ENCODE measurements at places on chromosomes 5 and 9.

DNA sequence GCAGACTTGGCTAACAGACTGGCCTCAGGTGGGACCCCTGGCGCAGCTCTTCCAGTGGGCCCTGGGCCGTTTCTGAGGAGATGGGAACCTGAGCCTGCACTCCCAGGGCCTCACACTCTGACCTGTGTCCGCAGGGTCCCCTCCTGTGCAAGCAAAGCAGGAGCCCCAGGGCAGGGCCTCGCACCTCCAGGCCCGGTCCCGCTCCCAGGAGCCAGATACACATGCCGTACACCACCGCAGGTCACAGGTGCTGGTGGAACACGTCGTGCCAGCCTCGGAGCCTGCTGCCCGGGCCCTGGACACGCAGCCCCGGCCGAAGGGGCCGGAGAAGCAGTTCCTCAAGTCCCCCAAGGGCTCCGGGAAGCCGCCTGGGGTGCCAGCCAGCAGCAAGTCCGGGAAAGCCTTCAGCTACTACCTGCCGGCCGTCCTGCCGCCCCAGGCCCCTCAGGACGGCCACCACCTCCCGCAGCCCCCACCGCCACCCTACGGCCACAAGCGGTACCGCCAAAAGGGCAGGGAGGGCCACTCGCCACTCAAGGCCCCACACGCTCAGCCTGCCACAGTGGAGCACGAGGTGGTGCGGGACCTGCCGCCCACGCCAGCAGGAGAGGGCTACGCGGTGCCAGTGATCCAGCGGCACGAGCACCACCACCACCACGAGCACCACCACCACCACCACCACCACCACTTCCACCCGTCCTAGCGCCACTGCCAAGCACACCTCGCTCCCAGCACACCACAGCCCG lies 29.2 kb downstream of the NKD2 start:
- no peak overlapping the region for H3K27ac ChIP-seq
- no peaks in the 10 kb centered on the region for H3K4me1 ChIP-seq
- no peak overlapping the region for H3K4me3 ChIP-seq
- H3K36me3 ChIP-seq = no peaks in the 10 kb centered on the region
- ATAC-seq = no peak
- no peaks in the 10 kb centered on the region for H3K27me3 ChIP-seq

DNA sequence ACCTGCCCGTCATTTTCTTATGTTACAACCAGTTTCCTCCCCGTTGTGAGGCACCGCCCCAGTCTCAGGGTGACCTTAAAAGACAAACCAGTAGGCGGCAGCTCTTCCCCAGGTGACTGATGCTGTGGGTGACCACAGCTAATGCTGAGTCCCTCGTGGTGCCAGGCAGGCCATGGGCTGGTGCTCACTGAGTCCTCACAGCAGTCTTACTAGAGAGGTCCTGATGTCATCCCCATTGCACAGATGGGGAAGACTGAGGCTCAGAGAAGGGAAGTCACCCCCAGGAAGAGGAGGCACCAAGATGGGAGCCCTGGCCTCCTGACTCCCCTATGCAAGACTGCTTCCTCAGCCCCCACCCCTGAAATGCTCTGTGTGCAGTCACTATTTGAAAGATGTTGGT lies 978 bp downstream of the CFAP157 start:
- H3K4me1 ChIP-seq = no peaks in the 10 kb centered on the region
- no peak overlapping the region for H3K4me3 ChIP-seq
- H3K36me3 ChIP-seq = no peaks in the 10 kb centered on the region

DNA sequence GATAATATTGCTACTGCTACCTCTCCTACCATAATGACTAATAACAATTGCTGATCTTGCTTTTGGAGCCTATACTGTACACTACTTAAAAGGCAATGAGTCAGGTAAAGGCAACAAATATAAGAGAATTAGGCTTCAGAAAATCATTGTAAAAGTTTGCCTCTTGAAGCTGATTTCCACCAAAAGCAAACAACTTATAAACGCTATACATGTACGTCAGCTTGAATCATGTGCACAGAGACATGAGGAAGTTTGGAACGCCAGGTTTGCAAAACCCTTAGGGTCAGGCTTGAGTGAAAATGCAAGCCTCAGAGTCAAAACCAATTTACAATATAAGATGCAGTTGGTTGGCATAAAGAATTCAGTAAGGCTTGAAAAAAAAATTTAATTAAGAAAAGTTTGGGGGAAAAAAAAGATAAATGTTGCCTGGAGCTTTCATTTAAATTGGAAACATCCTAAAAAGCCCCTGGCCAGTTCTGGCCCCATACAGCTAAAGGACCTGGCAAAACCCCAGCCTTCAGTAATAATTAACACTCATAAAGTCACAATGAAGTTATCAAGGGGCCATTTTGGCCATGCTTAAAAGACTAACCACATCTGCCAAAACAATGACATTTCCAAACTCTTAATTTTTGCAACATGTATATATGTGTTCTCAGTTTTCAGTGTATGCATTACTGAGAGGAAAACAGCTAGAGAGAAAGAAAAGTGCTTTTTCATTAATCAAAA lies 181.0 kb upstream of the NFIL3 start:
- H3K4me3 ChIP-seq = no peak overlapping the region
- no peaks in the 10 kb centered on the region for H3K27me3 ChIP-seq
- no peak overlapping the region for H3K27ac ChIP-seq

- H3K27ac ChIP-seq = no peak overlapping the region
- H3K27me3 ChIP-seq = no peaks in the 10 kb centered on the region
- no peak for ATAC-seq
- H3K4me3 ChIP-seq = no peak overlapping the region
These were observed 187.7 kb downstream of the ZSWIM6 start for GRCh38 chr5:61519728-61520277.

DNA sequence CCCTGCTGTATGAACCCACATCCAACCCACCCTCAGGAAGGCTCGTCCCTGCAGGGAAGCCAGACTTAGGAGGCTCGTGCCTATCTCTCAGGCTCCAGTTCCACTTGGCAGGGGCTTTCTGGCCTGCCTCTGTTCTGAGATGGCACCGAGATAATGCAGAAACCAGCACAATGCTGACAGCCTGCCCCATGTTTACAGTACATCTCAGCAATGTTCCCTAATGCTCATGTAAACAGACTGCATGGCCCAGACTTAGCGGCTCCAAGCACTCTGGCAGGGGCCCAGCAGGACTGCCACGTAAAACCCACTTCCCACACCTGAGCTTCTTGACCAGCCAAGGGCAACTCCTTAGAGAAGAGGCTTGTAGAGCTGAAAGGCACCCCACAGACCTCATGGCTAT lies 499.5 kb upstream of the BRINP1 start:
- H3K4me1 ChIP-seq = no peaks in the 10 kb centered on the region
- ATAC-seq = peak; percentile 93
- H3K36me3 ChIP-seq = no peaks in the 10 kb centered on the region
- no peaks in the 10 kb centered on the region for H3K27me3 ChIP-seq

GRCh38 chr5:58466939-58467338 lies 7.1 kb upstream of the PLK2 start:
- peaks cover 7% of the 10 kb centered on the region for H3K4me1 ChIP-seq
- no peaks in the 10 kb centered on the region for H3K36me3 ChIP-seq
- no peak for ATAC-seq
- no peaks in the 10 kb centered on the region for H3K27me3 ChIP-seq
- no peak overlapping the region for H3K27ac ChIP-seq
- H3K4me3 ChIP-seq = no peak overlapping the region

- H3K4me1 ChIP-seq = no peaks in the 10 kb centered on the region
- H3K36me3 ChIP-seq = no peaks in the 10 kb centered on the region
- no peak overlapping the region for H3K27ac ChIP-seq
- H3K27me3 ChIP-seq = no peaks in the 10 kb centered on the region
These were observed 288.4 kb downstream of the EBF1 start for GRCh38 chr5:158811350-158811749.

GRCh38 chr9:4768681-4769080 lies 24.1 kb upstream of the RCL1 start:
- no peak overlapping the region for H3K27ac ChIP-seq
- H3K36me3 ChIP-seq = no peaks in the 10 kb centered on the region
- no peaks in the 10 kb centered on the region for H3K4me1 ChIP-seq
- H3K27me3 ChIP-seq = peaks cover 5% of the 10 kb centered on the region
- ATAC-seq = no peak

GRCh38 chr5:116011046-116011445 lies 21.2 kb upstream of the ARL14EPL start:
- no peaks in the 10 kb centered on the region for H3K27me3 ChIP-seq
- no peaks in the 10 kb centered on the region for H3K4me1 ChIP-seq
- H3K36me3 ChIP-seq = no peaks in the 10 kb centered on the region
- no peak for ATAC-seq
- H3K4me3 ChIP-seq = no peak overlapping the region

DNA sequence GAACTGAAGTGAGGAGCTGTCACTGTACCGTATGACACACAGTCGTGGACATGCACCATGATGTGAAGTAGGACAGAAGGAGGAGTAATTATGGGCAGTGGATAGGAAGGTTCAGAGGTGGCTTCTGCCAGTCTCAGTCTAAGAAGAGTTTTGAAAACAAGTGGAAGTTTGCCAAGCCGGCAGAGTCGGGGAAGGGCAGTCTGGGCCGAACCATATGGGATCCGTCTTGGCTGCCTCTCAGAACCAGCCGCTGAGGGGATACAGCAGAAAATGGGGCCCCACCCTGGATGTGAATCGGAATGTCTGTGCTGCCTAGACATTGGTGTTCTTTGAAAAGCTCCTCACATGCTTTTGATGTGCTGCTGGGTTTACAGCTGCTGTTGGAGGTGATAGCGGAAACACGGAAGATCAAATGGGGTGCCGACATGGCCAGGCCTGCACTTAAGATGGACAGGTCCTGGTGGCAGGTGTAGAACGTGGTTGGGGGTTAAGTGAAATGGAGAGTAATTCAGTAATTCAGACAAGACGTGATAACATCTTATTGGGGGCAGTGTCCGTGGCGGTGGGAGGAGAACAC lies 11.2 kb downstream of the SNX18 start:
- ATAC-seq = no peak
- H3K36me3 ChIP-seq = no peaks in the 10 kb centered on the region
- no peak overlapping the region for H3K27ac ChIP-seq

DNA sequence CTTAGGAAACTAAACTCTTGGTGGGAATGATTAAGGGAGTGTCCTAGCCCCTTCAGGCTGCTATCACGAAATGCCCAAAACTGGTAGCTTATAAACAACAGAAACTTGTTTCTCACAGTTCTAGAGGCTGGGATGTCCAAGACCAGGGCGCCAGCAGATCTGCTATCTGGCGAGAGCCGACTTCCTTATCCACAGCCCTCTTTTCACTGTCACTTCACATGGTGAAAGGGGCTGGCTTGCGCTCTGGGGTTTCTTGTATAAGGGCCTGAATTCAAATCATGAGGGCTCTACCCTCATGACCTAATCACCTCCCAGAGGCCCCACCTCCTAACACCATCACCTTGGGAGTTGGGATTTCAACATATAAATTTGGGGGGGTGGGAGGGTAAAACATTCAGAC lies 49.1 kb downstream of the IPPK start:
- peaks cover 81% of the 10 kb centered on the region for H3K4me1 ChIP-seq
- no peak overlapping the region for H3K4me3 ChIP-seq
- no peaks in the 10 kb centered on the region for H3K36me3 ChIP-seq
- H3K27me3 ChIP-seq = no peaks in the 10 kb centered on the region

- no peak overlapping the region for H3K4me3 ChIP-seq
- H3K27me3 ChIP-seq = no peaks in the 10 kb centered on the region
- H3K4me1 ChIP-seq = no peaks in the 10 kb centered on the region
These were observed 21.3 kb downstream of the TRMO start for GRCh38 chr9:97900738-97901565.

DNA sequence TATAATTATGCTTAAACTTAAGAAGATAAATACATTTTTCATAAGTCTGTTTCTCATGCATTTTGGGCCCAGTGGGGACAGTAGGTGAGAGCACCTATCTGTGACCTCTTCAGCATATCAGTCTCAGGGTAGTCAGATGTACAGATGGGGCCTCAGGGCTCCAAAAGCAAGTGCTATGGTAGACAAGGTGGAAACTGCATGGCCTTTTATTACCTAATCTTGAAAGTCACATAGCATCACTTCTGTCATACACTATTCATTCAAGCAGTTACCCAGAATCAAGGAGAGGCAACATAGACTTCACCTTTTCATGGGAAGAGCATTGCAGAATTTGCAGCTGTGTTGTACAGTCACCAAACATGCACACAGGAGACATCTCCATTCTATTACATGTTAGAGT lies 94.8 kb downstream of the SV2C start:
- no peak overlapping the region for H3K27ac ChIP-seq
- ATAC-seq = no peak
- H3K36me3 ChIP-seq = no peaks in the 10 kb centered on the region
- H3K4me1 ChIP-seq = no peaks in the 10 kb centered on the region
- peaks cover 7% of the 10 kb centered on the region for H3K27me3 ChIP-seq

- no peaks in the 10 kb centered on the region for H3K27me3 ChIP-seq
- no peak overlapping the region for H3K4me3 ChIP-seq
- H3K36me3 ChIP-seq = no peaks in the 10 kb centered on the region
- ATAC-seq = no peak
- no peak overlapping the region for H3K27ac ChIP-seq
- H3K4me1 ChIP-seq = no peaks in the 10 kb centered on the region
These were observed 105.9 kb downstream of the DMXL1 start for GRCh38 chr5:119176785-119177184.

- ATAC-seq = no peak
- no peaks in the 10 kb centered on the region for H3K4me1 ChIP-seq
- H3K27ac ChIP-seq = no peak overlapping the region
- H3K27me3 ChIP-seq = no peaks in the 10 kb centered on the region
- H3K36me3 ChIP-seq = no peaks in the 10 kb centered on the region
These were observed 70.5 kb upstream of the PTCH1 start for GRCh38 chr9:95587021-95587964.

GRCh38 chr9:72936679-72937078 lies 16.2 kb downstream of the ALDH1A1 start:
- no peaks in the 10 kb centered on the region for H3K4me1 ChIP-seq
- H3K27ac ChIP-seq = no peak overlapping the region
- H3K27me3 ChIP-seq = no peaks in the 10 kb centered on the region
- ATAC-seq = no peak
- H3K4me3 ChIP-seq = no peak overlapping the region

DNA sequence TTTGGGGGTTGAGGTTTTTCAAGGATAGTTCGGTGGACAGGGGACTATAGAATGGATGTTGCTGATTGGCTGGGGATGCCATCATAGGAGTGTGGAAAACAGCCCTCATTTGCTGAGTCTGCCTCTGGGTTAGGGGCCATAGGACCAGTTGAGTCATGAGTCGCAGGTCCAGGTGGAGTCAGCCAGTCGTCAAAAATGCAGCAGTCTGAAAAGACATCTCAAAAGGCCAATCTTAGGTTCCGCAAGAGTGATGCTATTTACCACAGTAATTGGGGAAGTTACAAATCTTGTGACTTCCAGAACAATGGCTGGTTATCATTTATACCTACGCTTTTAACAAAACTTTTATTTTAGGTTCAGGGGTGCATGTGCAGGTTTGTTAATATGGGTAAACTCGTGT lies 276.0 kb upstream of the DMRT1 start:
- no peak overlapping the region for H3K4me3 ChIP-seq
- no peaks in the 10 kb centered on the region for H3K27me3 ChIP-seq
- H3K27ac ChIP-seq = no peak overlapping the region
- H3K4me1 ChIP-seq = peaks cover 4% of the 10 kb centered on the region
- no peak for ATAC-seq

DNA sequence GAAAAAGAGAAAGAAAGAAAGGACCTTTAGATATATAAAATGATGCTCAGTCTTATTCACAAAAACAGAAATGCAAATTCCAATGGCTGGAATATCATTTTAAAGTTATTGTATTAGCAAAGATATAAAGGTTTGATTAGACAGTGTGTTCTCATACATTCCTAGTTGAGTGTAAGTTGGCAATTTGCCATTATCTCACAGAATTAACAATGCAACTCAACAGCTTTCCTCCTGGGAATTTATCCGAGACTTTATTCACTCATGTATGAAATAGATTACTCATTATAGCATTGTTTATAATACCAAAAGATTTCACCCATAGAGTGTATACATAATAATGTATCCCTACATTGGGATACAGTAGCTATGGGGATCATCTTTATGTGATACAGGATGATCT lies 27.1 kb upstream of the MLLT3 start:
- H3K4me1 ChIP-seq = no peaks in the 10 kb centered on the region
- no peak overlapping the region for H3K27ac ChIP-seq
- no peak for ATAC-seq
- no peak overlapping the region for H3K4me3 ChIP-seq
- H3K36me3 ChIP-seq = no peaks in the 10 kb centered on the region
- no peaks in the 10 kb centered on the region for H3K27me3 ChIP-seq
